ENCODE measurements at places on chromosomes 3 and 15. TPM values are rescaled to one million over a fixed set of nuclear protein-coding genes. Genes with fewer than 3 reads are reported as not detected.

The SAMMSON gene
- total RNA-seq, result not detected

- DNase-seq, result no peak
Measured at GRCh38 chr15:68644083-68644904, 65.5 kb downstream of the CORO2B start.

- DNase-seq, result no peak
Measured at GRCh38 chr3:108973019-108973418, 19.3 kb upstream of the GUCA1C start.

The HRG gene
- total RNA-seq, result not detected

GRCh38 chr3:137692803-137693431, 71.2 kb upstream of the SOX14 start:
- DNase-seq, result no peak

The MRAS gene
- 1.3 TPM for total RNA-seq

- no peak for DNase-seq
Measured at GRCh38 chr3:172634948-172635347, 75.9 kb downstream of the NCEH1 start.

DNA sequence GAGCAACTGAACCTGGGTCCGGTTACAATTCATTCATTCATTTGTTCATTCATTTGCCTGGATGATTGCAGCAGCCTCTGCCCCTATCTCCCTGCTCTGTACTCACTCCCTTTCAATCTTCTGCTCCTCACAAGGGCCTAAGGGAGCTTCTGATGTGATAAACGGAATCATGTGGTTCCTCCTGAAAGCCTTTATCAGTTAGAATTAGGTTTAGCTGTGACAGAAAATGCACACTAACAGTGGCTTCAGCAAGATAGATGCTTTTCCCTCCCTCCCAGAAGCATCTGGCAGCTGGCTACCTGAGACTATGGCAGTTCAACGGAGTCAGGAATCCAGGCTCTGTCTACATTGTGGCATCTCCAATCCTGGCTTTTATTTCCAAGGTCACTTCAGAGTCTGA, 196.0 kb downstream of the ADAMTS9 start:
- no peak for DNase-seq

- no peak for DNase-seq
Measured at GRCh38 chr3:49120096-49120437, 556 bp downstream of the USP19 start.

DNA sequence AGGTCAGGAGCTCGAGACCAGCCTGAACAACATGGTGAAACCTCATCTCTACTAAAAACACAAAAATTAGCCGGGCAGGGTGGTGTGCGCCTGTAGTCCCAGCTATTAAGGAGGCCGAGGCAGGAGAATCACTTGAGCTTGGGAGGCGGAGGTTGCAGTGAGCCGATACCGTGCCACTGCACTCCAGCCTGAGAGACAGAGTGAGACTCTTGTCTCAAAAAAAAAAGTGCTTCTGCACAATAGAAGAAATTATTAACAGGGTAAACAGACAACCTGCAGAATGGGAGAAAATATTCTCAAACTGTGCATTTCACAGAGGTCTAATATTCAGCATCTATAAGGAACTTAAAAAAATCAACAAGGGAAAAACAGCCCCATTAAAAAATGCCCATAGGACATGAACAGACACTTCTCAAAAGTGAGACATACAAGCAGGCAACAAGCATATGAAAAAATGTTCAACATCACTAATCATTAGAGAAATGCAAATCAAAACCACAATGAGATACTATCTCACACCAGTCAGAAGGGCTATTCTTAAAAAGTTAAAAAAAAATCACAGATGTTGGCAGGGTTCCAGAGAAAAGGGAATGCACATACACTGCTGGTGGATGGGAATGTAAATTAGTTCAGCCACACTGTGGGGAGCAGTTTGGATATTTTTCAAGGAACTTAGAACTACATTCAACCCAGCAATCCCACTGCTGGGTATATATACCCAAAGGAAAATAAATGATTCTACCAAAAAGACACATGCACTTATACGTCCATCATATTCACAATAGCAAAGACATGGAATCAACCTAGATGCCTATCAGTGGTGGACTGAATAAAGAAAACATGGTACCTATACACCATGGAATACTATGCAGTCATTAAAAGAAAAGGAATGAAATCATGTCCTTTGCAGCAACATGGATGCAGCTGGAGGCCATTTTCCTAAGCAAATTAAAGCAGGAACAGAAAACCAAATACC, 75.5 kb downstream of the MSL2 start:
- DNase-seq, result no peak

Data from CD4-positive, alpha-beta memory T cell (primary cell).